ENCODE measurements at places on chromosomes 11 and 22.

DNA sequence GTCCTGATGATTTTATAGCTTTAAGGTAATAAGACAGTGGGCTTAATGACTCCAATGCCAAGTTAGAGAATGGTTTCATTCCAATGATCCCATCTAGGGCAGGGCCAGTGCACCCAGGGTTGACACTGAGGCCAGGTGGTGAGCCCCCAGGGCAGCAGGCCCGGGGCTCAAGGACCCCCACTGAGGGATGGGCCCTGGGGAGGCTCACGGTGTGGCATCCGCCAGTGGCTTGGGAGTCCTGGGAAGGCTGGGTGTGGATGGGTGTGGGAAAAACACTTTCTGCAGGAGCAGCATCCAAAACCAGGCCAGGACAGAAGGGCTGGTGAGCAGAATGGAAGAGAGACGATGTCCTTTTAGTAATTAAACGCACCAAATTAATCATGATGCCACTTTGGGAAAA, 626.3 kb downstream of the TBC1D22A start:
- no peak for DNase-seq

GRCh38 chr22:36471341-36471821, 10.1 kb downstream of the TXN2 start:
- DNase-seq, result no peak

DNA sequence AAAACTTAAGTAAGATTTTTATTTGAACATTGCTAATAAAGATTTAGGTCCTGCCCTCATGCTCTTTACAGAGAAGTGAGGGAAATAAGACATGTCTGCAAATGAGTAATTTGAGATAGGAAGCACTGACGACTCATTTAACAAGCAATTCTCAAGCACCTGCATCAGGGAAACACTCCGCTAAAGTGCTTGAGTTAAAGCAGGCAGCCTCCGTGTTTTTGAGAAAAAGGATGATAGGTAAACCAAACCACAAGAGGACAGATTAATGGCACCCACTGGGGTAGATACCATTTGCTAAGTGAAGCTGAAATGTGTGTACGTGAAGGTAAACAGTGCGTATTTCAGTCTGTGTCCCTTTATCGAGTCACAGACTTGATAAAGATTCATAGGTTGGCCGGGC, 184.6 kb upstream of the CARD18 start:
- no peak for DNase-seq

DNA sequence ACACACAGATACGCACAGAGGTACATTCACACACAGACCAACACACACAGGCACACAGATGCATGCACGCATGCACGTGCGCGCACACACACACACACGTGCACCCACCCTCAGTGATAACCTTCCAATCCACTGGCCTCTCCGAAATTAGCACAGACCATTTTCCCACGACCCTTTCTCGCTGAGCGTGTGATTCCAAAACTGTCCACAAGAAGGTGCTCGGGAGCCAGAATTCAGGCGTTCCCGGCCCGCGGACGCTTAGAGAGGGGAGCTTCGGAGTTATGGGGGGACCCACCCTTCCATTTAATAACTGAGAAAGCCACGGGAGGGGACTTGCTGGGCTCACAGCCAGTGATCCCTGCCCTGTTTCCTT, 33.8 kb upstream of the SLC35C1 start:
- no peak for DNase-seq

DNA sequence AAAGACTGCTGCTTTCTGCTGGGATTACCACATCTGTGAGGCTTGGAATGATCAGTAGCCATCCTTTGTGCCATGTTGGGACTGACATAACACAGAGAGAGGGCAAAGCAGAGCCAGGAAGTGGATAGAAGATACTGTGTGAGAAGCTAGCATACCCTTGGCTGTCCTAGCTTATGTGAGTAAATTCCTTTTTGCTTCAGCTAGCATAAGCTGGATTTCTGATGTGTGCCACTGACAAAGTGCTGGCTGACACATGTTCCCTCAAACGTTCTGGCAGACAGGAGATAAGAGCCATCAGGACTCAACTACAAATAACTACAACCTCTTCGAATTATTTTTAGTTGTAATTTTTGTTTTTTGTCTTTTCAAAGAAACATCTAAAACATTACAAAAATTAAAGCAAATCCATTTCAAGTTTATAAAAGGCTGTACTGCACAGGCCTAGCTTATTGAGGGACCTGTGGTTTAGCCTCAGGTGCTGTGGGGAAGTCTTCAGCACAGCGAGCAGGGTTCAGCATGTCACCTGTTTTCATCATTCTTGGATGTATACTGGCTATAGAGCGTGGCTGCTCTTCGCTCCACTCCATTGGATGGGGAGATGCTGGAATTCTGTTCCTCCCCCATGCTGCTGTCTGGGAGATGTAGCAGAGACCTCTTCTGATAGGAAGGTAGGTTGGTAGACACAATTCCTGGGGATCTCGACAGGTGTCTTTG, 120.9 kb downstream of the SWAP70 start:
- DNase-seq, result no peak

DNA sequence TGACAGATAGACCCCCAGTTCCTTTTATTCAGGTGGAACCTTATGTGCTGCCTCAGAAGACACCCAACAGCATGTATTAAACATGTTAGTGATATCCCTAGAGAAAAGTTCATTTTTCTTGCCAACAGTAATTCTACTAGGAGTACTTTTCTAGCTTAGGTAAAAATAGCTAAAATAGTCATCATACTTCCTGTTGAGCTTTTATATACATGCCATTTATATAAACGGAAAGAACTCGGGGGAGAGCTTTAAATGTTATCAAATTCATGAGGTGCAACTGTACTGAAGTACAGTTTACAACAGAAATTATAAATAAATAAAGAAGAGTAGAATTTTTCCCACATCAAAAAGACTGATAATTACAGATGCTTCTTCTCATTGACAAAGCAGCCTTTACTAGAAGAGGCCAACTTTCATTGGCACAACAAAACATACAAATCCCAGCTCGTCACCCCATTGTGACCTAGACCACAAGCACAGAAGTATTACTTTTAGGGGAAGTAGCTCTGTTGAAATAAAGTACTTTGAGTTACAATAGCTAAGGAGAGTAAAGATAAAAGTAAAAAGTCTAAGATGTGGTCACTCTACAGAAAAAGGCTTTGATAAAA, 59.1 kb upstream of the POU2AF2 start:
- no peak for DNase-seq

DNA sequence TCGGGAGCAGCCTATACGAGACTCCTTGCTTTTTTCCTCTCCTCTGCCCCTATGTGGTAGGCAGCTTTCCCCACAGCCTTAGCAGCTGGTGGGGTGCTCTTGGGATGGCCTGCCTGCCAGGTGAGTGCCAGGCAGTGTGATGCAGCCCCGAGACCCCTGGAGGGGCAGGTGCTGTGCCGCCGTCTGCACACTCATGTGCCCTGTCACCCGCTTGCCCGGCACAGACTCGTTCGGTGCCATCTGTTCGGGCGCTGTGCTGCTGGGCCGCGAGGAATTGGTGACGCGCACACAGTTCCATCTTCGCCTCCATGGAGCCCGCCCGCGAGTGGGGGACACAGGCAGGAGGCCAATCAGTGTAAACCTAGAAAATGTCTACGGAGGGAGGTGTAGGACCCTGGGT, 15.1 kb downstream of the TRMU start:
- DNase-seq, result no peak

DNA sequence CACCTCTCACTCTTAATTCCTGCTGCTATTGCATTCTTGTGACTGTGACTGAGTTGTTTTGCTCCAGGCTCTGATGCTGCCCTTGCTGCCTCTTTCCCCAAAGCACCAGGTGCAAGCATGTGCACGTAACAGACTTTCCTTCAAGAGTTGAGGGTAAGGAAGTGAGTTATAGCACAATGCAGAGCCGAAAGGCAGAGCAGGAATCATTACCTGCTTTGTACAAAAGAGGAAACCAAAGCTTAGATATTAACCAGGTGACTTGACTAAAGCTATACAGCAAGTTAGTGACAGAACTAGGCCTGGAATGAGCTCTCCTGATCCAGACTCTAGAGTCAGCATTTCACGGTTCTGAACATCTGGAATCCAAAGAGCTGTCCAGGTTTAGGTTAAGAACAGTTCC, 33.6 kb downstream of the NEU3 start:
- DNase-seq, result no peak

DNA sequence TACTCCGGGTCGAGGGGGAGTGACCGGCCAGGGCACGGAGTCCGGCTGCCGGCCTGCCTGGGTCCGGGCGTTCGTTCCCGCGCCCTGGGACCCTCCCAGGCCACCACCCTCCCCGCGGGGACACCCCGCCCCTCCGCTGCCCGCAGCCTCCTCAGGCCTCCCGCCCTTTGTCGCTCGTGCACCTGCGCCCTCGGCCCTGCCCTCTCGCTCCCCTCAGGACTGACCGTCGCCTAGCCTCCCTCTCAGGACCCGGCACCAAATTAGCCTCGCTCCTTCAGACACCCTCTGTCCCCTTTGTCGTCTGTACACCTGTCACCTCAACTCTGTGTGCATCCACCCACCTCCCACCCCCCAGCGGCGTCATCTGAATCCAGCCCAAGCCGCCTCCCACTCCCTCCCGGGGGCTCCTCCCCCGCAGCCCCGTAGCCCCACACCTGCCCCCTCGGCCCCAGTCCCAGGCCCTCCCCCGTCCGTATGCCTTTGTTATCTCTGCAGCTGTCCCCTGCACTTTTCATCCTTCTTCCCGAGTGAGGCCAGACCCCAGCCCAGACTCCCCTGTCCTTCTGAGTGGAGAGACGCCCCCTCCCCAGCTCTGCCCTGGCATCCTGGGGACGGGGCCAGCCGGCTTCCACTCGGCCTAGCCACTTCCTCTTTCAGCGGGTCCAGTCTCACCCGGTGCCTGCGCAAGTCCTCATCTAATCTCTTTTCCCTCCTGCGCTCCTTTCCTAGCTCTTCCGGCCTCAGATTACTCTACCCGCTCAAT, 643 bp downstream of the TIGD3 start:
- no peak for DNase-seq

DNA sequence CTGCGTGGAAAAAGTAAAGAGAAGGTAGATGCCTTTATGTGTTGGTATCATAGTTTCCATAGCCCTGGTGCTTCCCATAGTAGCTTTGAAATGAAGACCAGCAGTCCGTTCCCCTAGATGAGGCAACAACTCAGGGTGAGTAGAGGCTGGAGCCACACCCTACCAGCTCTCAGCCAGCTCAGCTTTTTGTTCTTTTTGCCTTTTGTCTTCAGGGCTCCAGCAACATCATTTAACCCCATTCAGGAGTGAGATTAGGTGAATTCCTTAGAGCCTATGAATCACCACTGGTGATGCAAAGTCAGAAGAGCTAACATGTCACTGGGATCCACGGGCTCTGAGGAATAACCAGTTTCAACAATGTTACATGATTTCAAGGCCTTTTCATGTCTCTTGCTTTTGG, 14.0 kb upstream of the SESN3 start:
- DNase-seq, result no peak

Data from GM12864 (cell line).